ENCODE measurements at places on chromosomes 13 and 19.
A peak's percentile ranks its signal among the peaks of the same experiment; 100 is the strongest.

DNA sequence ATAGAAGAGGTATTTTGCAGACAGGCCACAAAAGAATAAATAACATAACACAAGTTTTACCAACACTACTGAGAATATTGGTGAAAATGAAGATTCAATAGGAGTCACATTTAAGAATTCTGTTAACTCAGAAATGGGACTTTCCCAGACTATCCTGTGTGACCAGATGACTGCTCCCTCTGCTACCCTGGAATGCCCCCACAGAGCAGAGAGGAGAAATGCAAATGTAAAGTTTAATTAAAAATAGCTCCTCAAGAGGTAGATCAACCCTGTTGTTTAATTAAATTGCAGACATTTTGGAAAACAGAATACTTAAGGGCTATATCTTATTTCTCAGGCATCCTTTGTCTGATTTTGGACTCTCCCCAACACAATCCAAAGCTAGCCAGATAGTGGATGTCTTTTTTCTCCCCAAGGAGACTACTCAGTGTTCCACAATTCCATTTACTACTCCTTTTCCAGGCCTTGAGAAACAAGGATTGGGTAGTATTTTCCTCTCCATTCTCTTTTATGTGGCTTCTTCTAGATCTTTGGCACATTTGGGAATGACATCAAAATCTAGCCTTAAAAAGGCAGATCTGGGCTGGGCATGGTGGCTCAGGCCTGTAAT lies 104.7 kb upstream of the TSC22D1 start:
- no peak for DNase-seq

DNA sequence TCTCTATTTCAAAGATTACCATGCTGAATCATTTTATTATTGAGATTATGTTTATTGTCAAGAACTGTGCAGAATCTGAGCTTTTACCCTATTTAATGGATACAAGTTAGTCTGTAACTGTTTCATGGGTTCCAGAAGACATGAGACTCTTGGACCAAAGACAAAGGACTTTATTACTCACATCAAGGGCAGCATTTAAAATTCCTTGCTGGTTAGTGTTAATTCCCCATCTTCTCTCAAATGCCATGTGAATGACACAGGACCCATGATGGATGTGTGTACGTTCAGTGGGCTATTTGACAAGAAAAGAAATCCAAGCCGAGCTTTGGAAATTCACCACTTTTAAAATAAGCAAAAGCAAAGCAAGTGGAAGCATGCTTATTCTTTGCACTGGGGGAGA lies 139.9 kb downstream of the PCDH20 start:
- no peak for DNase-seq

DNA sequence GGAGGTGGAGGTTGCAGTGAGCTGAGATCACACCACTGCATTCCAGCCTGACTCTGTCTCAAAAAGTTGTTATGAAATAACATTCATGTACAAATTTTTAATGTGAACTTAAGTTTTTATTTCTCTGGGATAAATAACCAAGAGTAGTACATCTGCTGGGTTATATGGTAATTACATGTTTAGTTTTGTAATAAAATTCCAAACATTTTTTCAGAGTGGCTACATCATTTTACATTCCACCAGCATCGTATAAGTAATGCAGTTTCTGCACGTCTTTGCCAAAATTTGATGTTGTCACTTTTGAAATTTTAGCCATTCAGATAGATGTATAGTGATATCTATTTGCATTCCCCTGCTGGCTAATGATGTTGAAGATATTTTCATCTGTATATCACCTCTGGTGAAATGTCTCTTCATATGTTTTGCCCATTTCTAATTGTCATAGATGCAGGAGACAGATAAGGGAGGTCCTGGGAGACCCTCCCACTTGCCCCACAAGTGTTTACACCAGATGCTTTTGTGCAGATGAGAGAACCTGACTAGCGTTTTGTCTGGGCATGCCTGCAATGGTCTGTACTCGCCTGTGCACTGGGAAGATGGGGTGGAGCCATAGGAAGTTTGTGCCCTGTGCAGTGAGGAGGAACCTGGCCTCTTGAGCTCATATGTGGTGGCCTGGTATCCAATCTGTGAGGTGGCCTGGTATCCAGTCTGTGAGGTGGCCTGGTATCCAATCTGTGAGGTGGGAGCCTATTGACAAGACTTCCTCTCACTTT lies 12.7 kb upstream of the KBTBD6 start:
- DNase-seq: peak; percentile 12

DNA sequence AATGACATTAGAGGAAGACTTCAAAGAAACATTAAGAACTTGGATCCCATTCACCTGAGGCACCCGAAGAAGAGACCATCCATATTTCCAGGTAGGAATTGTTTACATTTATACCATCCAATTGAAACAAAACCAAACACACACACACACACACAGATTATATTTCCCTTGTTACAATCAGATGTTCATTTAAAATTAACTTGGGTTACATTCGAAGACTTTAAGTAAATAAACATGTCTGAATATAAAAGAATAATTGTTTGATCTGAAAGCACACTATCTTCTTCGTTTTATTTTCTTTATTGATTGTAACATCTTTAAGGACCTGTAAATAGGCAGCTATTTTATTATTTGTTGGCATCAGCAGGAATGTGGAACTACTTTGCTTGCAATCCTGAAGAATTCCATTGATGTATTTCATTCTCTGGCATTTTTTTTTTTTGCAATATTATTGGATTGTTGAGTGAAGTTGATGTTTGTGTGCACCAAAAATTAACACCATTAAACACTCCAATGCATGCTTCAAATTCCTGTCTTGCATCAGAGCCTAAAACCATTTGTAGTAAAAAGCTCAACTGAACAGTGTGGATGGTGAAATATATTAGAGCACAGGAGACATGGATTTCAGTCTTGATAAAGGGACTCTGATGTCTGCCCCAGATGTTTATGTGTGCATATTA lies 85.3 kb upstream of the FRY start:
- DNase-seq: no peak

DNA sequence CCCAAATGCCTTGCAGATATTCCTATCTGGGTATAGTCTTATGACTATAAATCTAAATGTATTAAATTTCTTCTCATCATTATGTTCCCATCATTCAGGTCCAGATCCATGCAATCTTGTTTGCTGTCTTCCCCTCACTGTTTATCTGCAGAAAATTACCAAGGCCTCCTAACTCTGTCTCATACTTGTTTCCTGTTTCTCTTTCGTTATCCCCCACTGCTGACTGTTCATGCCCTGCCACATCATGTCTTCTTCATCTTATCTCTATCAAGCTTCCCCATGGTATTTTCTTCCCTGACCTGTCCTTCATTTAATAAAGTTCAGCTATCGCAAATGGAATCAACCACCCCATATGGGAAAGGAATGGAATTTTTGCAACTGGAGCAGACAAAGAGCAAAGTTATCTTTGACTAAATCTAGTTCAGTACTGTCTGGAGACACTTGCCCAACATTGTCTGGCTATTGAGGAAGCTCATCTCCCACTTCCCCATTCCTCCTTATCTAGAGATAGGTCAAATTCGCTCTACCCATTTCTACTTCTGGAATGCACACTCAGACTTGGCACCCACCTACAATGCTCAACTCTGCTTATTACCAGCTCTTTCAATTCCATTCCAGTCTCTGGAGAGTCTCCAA lies 1358.1 kb downstream of the EFNB2 start:
- no peak for DNase-seq

GRCh38 chr13:98327371-98328270 lies 150.6 kb upstream of the RNF113B start:
- DNase-seq: no peak

GRCh38 chr19:8609279-8610040 lies 1.1 kb downstream of the ADAMTS10 start:
- no peak for DNase-seq

GRCh38 chr13:37385956-37386670 lies 212.5 kb downstream of the POSTN start:
- DNase-seq: peak; percentile 52

- no peak for DNase-seq
Observed at GRCh38 chr19:48950830-48951519, 3.7 kb upstream of the BAX start.

DNA sequence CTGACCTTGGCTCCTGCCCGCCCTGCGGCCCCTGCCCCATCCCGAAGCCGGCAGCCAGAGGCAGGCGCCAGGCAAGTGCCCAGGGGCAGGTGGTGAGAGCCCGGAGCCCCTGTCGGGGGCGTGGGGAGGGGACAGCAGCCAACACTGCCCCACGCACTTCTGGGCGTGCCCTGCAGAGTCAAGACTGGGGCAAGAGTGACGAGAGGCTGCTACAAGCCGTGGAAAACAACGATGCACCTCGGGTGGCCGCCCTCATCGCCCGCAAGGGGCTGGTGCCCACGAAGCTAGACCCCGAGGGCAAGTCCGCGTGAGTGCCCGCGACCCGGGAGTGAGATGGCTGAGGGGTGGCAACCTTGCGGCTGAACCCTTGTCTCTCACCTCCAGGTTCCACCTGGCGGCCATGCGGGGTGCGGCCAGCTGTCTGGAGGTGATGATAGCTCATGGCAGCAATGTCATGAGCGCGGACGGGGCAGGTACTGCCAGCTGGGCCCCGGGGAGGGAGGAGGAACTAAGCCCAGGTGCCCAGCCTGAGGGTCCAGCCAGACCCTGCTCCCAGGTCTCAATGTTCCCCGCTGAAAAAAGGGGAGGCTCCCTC lies 17.3 kb downstream of the ANKRD24 start:
- no peak for DNase-seq

- DNase-seq: peak; percentile 84
Observed at GRCh38 chr13:73677048-73677601, 457.1 kb downstream of the KLF12 start.

DNA sequence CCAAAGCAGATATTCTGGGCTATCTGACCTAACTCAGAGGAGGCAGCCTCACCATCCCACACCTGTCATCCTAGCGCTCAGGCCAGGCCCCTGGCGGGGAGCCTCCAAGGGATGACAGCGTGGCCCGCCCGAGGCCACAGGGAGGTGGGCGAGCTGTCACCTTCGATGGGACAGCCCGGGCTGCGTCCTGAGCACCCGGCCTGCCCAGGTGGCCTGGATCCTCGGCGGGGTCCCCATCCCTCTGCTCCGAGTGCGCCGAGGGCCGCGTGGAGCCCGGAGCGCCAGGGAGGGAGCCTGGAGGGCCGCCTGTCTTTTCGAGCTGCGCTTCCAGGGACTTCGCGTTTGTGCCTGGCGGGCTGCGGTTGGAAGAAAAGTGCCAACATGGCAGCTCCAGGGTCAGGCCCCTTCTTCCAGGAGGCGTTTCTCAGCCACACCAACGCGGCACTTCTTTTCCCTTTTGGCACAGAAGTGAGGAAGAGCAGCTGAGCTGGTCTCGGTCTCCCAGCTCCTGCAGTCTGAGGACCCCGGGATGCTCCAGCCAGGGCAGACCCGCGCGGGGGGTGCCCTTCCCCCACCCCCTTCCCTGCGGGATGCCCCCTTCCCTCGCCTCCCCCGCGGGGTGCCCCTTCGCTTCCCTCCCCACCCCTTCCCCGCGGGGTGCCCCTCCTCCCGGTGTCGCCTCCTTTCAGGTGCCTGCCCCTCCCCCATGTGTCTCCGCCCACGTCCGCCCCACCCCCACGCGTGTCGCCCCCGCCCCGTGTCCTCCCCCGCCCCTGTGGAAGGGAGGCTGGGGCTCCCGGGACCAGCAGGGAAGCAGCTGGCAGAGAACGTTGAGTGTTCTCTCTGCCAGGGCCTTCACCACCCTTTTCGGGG lies 42.3 kb downstream of the GJA3 start:
- DNase-seq: no peak

GRCh38 chr13:30725326-30726085 lies 9.8 kb upstream of the ALOX5AP start:
- DNase-seq: no peak

GRCh38 chr13:101835920-101836319 lies 383.4 kb downstream of the ITGBL1 start:
- no peak for DNase-seq

- DNase-seq: no peak
Observed at GRCh38 chr13:73913751-73914518, 220.3 kb downstream of the KLF12 start.

GRCh38 chr13:71814806-71815360 lies 52.1 kb downstream of the DACH1 start:
- DNase-seq: no peak

- peak; percentile 60 for DNase-seq
Observed at GRCh38 chr19:56309511-56310185, 5.0 kb downstream of the ZSCAN5A start.

- peak; percentile 75 for DNase-seq
Observed at GRCh38 chr19:18428787-18429674, 8.9 kb downstream of the ISYNA1 start.

DNA sequence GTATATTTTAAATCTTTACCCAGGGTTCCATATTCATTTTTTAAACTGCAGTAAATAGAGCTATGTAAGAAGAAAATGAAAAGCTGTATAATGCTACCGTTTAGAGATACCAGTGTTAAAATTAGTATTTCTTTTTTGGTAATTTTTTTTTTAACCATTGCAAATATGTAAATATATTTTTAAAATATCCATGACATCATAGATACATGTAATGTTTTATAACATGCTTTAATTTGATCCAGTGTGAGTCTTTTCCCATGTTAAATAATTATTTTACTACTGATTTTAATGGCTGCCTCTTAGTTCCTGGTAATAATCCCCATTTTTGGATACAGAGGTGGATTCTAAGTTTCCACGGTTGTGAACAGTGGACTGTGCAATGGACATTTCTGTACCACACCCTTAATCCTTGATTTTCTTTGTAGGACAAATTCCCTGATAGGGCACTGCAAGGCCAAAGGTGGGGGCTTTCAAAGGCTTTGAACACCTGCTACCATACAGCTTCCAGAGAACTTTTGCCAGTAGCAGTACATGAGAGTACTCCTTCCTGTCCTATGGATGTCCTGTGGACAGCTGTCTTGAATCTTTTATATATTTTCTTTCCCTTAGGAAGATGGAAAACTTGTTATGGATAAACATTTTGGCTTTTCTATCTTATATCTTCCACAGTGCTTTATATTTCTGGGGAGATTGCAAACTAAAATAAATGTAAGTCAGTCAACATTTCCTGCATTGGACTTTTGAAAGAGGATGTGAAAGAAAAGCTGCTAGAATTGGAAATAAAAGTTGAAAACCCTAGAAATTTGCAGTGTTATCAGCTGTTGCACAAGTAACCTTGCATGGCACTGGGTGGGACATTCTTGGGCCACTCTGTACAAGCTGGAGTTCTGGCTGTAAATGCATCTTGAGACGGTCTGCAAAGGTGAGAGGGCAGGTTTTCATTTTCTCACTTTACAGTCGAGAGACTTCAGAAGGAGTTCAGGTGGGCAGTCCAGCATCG lies 46.8 kb downstream of the ARHGEF7 start:
- no peak for DNase-seq

DNA sequence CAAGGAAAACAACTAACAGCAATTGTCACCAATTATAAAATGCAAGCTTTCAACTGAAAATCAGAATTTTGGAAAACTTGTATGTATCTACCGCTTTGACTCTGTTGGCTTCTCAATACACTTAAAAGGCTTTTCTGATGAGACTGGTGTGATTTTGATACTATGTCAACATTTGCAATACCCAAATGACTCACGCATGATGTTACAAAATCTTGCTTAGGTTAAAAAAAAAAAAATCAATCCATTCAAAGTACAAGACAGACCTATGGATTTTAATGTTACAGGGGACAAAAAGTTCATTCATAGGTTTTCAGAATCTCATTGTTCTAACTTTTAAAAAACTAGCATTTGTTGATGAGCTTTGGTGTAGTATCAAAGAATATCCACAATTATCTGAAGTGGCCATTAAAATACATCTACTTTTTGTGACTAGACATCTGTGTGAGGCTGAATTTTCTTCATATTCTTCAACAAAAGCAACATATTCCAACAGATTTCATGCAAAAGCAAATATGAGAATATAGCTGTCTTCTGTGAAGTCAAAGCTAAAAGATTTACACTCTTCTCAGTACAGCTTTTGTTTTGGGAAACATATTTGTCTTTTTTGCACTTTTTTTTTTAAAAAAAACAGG lies 10.7 kb downstream of the ELF1 start:
- peak; percentile 88 for DNase-seq

- no peak for DNase-seq
Observed at GRCh38 chr19:48867746-48868113, 687 bp downstream of the PLEKHA4 start.

Data from HT1080 (cell line).